ENCODE measurements at places on chromosomes 13 and 19.

DNA sequence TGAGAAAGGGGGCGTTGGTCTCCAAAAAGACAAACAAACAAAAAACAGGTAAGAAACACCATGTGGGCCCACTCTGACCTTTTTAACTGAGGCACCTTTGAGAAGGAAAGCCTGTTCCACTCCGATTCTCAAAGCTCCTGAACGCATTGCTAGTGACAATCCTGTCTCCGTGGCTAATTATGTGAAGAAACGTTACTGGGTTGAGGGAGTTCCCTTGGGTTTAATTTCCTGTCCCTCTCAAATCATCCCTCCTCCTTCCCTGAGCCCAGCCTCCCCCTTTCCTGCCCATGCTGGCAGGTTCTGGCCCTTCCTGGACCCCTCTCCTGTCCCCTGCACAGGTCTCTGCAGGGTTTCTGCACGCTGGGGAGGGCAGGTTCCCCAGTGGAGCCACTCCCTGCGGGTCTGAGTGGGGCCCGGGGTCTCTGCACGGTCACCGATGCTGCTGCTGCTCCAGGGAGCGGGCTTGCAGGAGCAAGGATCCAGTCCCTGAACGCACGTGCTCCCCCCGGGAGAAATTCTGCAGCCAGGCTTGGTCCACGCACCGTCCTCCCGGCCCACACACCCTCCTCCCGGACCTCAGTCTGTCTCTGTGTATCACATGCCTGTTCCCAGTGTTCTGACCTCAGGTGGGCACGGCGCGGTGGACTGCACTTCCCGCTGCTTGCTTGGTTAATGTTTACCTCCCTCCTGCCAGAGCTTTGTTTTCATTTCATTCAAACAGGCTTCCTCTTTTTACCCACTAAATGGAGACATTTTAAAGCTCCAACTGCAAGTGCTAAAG, 76.4 kb upstream of the MCF2L start:
- DNase-seq, result peak; percentile 47

DNA sequence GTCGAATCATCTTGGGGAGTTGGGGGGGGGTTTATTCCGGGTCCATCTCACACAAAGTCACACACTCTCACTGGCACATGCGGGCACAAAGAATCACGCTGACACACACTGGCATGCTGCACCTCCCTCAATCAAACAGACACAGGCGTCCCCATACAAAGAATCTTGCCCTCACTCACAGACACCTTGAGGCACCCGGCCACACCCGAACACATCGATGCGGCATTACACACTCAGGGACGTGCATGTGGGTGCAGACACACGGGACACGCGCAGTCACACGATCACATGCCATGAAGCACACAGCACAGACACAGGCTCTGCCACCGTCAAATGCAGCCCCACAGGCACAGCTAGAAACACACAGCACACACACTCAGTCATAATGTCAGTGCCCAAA, 7.8 kb downstream of the NFIX start:
- DNase-seq, result no peak

- DNase-seq, result peak; percentile 64
Observed at GRCh38 chr19:11964496-11964857, 363 bp upstream of the ZNF763 start.

DNA sequence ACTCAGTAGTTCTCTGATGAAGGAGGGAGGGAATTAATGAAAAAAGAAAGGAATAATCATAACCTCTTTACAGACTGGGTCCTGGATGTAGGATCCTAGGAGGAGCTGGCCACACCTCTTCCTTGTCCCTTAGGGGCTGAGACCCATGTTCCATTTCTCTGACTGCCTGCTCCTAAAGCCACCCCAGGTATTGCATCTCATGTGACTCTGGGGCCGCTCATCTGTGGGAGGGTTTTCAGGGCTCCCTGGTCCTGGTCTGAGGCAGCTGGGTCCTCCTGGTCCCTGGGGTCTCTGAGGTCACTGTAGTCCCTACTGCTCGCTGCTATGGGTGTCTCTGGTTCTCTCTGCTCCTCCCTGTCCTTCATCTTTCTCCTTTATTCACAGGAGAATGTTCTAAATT, 2.9 kb downstream of the CEACAM21 start:
- DNase-seq, result no peak

DNA sequence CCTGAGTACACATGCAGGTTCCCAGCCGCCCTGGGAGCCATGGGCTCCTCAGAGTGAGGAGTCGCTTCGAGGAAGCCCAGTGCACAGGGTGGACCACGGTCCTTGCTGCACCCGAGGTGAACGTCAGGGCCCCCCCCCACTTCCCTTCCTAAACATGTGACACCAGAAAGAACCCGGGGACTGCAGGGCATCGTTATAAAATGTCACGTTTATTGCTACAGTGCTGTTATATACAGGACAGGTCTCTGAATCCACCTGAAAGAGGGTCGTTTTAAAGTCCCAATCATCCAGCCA, 3.8 kb upstream of the UQCR11 start:
- no peak for DNase-seq

DNA sequence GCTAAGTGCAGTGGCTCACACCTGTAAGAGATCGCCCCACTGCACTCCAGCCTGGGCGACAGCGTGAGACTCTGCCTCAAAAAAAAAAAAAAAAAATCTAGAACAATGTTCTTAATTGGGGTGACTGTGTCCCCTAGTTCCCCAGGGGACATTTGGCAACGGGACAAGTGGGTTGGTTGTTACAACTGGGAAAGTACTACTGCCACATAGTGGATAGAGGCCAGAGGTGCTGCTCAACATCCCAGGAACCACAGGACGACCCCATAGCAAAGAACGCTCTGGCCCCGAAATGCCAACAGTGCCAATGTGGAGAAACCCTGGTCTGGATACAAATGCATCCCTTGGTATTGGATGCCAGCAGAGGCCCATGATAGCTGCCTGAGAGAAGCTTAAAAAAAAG, 11.8 kb downstream of the NLRP12 start:
- no peak for DNase-seq

DNA sequence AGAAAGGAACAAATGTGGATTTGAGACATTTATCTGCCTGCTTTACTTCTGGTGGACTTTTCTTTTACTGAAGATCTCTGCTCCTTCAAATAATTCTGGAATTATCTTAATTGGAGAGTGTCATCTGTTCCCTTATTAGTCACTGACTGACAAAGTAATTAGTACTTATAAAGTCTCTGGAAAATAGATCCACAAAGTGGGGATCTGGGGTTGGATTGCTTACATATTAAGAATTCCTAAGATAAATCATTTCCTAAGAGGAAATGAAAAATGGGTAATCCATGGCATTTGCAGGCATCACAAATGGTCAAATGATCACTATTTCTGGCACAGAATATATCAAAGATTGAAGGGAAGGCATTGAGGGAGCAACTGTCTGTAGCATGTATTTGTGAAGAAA, 137.4 kb upstream of the SLITRK5 start:
- no peak for DNase-seq

DNA sequence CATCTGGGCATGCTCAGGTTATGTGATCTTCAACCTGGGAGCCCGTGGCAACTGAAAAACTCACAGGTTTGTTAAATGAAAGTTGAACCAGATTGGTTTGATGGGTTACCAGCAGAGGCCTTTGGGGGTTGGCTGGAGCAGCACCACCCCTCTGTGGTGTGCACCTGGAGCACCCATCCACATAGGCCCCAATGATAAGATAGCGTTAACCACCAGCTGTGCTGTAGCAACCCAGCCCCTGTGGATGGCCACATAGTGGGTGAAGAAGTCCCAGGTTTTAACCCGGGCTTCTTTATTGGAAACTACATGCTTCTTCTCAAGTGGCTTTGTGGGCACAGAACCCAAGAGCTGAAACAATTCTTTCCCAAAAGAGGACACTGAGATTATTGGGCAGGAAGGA, 22.6 kb upstream of the MTIF3 start:
- DNase-seq, result no peak

- no peak for DNase-seq
Observed at GRCh38 chr19:30064771-30065494, 122.9 kb downstream of the URI1 start.

GRCh38 chr13:43766725-43767124, 20.0 kb downstream of the ENOX1 start:
- no peak for DNase-seq

- no peak for DNase-seq
Observed at GRCh38 chr13:82993417-82993816, 888.9 kb downstream of the SLITRK1 start.

DNA sequence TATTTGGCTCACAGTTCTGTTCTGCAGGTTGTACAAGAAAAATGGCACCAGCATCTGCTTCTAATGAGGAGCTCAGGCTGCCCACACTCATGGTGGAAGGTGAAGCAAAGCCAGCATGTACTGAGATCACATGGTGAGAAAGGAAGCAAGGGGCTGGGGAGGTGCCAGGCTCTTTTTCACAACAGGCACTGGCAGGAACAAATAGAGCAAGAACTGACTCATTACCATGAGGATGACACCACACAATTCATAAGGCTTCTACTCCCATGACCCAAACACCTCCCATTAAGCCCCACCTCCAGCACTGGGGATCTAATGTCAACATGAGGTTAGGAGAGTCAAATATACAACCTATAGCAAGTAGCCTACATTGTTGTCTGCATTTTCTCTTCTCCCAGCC, 522.6 kb downstream of the RFC3 start:
- DNase-seq, result no peak

DNA sequence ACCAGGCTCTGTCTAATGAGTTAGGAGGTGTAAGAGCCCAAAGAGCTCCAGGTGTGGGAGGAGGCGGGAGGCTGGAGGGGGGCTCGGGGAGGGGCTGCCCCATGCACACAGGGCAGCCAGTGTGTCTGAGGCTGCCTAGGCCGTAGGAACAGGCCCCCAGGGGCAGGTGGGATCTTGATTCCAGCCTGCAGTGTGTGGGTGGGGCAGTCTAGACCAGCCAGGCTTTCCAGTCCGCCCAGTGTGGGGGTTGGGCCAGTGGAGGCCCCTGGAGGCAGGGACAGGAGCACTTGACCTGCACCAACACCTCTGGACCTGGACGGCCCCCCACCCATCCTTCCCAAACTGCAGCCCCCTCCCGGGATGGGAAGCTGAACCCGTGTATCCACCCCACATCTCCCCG, 5.4 kb upstream of the CAMSAP3 start:
- DNase-seq, result no peak

DNA sequence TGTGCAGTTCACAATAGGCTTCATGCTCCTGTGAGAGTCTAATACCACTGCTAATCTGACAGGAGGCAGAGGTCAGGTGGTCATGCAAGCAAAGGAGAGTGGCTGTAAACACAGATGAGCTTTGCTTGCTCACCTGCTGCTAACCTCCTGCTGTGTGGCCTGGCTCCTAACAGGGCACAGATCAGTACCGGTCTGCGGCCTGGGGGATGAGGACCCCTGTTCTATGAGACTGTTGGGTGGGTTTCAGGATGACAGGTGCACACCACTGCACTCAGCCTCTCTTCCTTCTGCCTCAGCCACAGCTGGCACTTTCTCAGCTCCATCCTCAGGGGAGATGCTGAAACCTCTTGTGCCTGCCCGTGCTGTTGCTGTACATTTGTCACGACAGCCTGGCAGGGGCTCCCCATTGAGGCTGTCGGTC, 9.7 kb downstream of the CLEC4G start:
- no peak for DNase-seq

DNA sequence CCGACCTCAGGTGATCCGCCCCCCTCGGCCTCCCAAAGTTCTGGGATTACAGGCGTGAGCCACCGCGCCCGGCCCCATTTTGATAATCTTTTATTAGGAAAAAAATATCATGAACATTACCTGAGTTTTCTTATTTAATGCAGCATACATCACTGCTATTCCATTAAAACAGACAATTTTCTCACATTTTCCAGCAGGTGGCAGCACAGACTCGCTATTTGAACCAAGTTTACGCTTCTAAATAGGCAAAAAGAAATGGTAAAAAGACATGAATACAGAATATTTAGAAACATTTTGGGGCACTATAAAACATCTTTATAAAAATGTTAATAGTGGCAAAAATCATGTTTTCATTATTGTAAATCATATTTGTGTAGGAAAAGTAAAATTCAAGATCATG, 903.1 kb downstream of the SLITRK6 start:
- no peak for DNase-seq

DNA sequence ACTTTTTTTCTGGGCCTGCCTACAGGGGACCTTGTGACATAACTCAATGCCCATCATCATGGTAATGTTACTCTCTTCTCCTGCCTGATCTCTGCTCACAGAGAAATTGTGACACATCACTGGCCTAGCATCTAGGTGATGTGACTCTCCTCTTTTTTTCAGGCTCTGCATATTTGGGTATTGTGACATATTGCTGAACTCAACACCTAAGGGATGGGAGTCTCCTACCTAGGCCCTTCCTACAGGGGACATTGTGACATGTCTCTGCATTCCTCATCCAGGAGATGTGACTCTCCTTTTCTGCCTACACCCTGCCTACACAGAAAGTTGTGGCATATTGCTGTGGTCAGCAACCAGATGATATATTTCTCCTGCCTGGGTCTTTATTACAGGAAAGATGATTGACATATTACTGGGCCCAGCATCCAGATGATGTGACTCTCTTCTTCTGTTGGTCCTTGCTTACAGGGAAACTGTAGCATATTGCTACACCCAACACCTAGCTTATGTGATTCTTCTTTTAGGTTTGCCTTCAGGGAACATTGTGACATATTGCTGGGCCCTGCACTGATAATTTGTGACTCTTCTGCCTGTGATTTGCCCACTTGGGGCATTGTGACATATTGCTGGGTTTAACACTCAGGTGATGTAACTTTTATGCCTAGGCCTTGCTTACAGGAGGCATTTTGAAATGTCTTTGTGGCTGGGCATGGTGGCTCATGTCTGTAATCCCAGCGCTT, 21.0 kb upstream of the ZNF254 start:
- DNase-seq, result no peak

GRCh38 chr13:105247830-105248229, 1287.6 kb downstream of the EFNB2 start:
- DNase-seq, result no peak

DNA sequence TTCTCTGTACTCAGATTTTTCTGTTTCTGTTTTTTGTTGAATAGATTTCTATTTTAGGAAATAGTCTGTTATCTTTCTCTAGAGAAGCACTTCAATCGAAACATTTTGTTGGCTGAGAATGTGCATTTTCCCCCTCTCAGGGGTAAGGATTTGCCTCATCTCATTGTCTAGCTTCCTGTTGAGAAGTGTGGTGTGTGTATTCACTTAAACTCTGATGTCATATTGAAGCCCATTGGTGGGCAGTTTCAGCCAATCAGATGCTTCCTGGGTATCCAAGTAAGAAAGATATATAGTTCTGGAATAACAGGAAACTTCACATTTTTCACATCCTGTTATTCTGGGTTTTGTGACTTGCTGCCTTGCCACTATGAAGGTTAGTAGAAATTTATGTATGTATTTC, 87.6 kb downstream of the ARHGEF7 start:
- DNase-seq, result no peak

DNA sequence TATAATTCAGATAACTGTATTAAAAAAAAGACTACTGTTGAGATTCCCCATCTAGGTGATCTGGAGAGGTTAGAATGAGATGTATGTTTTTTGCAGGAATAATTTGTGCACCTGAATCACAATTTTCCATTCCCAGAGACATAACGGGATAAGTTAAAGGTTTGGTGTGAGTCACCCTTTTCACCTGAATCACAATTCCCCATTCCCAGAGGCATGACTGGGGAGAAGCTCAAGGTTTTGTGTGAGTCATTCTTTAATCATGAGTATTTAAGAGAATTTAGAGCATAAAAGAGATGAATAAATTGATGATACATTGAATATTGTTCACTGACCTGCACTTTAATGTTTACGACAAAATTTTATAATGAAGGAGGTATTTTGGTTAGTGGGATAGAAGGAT, 9.0 kb downstream of the OR7A5 start:
- no peak for DNase-seq

GRCh38 chr13:45336025-45336800, 4.8 kb downstream of the TPT1 start:
- DNase-seq, result no peak

GRCh38 chr13:48234566-48235340, 1.7 kb downstream of the ITM2B start:
- no peak for DNase-seq

GRCh38 chr13:101512650-101513049, 60.2 kb downstream of the ITGBL1 start:
- DNase-seq, result no peak
